Heart left ventricle (tissue), 16 donors: ENCODE measurements at places on chromosomes 11 and 22.
A peak's percentile ranks its signal among the peaks of the same experiment; 100 is the strongest.

DNA sequence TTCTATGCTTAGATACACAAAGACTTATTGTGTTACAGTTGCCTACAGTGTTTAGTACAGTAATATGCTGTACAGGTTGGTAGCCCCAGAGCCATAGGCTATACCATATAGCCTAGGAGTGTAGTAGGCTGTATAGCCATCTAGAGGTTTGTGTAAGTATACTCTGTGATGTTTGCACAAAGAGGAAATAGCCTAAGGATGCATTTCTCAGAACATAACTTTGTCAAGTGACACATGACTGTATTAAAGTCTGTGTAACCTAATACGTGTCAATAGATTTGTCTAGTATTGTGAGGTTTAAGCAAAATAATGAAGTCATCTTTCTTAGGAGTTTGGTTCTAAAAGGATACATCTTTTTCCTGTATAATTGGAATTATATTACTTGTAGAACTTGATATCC is 5.5 kb downstream of the ZC3H12C start:
- H3K4me3 ChIP-seq = no peak overlapping the region
- no peak overlapping the region for H3K27ac ChIP-seq
- DNase-seq = no peak
- peaks cover 23% of the 10 kb centered on the region for H3K4me1 ChIP-seq

DNA sequence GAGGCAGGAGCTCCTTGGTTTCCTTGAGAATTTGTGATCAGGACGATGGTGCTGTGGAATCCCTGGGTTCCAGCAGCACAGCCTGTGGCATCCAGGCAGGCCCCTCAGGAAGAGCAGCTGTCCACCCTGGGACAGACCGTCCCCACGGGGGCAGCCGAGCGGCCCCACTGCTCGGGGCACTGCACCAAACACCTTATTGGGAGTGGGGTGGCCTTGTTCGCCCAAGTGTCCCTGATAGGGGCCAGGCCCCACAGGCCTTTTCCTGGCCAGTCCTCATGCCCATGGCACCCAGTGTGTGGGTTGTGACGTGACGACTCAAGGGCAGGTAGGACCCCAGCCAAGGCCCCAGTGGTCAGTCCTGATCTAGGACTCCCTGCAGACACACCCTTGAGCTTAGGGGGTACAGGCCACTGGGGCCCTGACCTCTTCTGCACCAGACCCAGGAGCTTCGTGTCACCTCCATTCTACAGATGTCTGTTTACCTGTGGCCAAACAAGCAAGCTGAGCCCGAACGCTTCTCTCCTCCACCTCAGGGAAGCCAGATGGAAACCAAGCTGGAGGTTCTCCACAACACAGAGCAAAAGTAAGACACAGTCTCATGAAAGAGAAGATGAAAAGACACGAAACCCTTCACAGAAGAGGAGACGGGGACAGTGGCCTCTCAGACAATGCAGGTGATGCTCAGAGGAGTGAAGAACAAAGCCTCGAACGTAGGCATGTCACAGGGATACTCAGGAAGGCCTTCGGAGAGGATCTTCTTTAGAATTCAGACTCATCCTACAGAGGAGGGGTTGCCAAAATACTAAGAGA is 1.6 kb upstream of the BRD1 start:
- DNase-seq = no peak
- H3K27me3 ChIP-seq = no peaks in the 10 kb centered on the region
- no peaks in the 10 kb centered on the region for H3K36me3 ChIP-seq
- no peak overlapping the region for H3K27ac ChIP-seq
- peaks cover 27% of the 10 kb centered on the region for H3K4me1 ChIP-seq

DNA sequence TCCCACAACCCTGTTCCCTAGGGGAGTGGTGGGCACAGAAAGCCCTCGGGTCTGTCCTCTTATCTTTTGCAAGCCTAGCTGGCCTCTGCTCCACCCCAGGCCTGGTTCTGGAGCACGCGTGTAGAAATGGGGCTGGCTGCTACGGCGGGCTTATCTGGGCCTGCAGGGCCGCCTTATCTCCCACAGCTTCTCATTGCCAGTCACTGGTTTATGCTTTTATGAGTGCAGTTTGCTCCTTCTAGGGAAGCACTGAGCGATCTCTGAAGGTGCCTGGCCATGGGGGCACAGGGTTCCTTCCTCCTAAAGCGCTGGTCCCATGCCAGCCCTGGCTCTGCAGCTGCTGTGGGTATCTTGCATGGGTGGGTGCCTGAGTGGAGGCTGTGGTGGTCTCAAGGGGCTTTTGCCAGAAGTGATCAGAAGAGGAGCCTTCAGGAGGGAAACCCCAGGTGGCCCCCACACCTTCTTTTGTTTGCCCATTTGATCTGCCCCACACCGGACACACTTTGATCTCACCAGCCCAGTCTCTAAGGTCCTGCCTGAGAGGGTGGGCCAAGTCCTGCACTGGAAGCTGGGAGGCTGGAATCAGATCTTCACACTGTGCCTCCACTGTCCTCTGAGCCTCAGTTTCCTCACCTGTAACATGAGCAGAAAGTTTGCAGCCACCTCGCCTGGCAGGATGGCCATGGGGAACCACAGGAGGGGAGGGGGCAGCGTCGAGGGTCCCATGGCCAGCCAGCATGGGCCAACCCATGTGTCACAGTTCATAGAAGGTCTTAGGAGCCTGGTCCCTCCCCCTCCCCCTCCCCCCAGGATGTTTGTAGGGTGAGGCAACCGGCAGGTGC is 86.6 kb upstream of the FGF3 start:
- no peaks in the 10 kb centered on the region for H3K36me3 ChIP-seq
- no peak overlapping the region for H3K27ac ChIP-seq
- no peaks in the 10 kb centered on the region for H3K4me1 ChIP-seq
- DNase-seq = no peak
- peaks cover 6% of the 10 kb centered on the region for H3K27me3 ChIP-seq
- H3K4me3 ChIP-seq = no peak overlapping the region

GRCh38 chr11:61626580-61627380 is 45.9 kb upstream of the SYT7 start:
- no peaks in the 10 kb centered on the region for H3K36me3 ChIP-seq
- no peaks in the 10 kb centered on the region for H3K27me3 ChIP-seq
- H3K27ac ChIP-seq = peak overlapping the region; percentile 86
- DNase-seq = peak; percentile 71
- peaks cover 8% of the 10 kb centered on the region for H3K4me1 ChIP-seq
- H3K4me3 ChIP-seq = no peak overlapping the region

DNA sequence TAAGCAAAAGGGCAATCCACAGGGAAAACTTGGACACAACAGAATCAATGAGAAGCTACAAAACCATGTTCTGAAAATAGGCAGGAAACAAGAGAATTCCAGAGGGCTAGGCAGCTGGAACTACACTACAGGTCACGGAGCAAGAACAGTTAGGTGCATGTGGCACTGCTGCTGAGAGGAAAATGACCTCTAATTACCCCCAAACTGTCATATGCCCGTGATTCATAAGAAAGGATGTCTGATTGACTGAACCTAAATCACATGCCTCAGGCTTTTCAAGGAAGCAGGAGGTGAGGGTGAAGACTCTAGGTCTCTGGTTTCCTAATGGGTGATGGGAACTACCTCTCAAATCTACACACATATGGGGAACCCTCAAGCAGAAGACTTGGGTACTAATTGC is 17.9 kb upstream of the RRAS2 start:
- H3K27ac ChIP-seq = no peak overlapping the region
- H3K36me3 ChIP-seq = no peaks in the 10 kb centered on the region
- no peak for DNase-seq
- no peak overlapping the region for H3K4me3 ChIP-seq

DNA sequence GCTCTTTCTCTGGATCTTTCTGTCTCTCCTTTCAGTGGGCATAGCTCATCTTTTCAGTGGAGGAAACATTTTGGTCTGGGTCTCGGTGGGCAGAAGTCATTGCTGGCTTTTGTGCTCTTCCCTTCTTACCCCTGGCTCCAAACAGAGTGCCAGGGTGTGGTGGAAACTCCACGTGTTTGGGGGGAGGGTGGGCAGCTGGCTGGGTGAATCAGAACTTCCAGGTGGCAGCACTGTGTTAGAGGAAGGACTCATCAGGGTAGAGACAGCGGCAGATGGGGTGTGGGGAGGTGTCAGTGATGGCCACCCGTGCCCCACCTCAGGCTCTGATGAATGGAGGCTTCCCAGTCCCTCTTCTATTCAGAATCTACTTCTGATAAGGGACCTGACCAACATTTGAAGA is 114.0 kb downstream of the GRIK4 start:
- H3K27ac ChIP-seq = no peak overlapping the region
- DNase-seq = no peak
- no peaks in the 10 kb centered on the region for H3K36me3 ChIP-seq
- H3K4me1 ChIP-seq = peaks cover 5% of the 10 kb centered on the region

- peaks cover 60% of the 10 kb centered on the region for H3K4me1 ChIP-seq
- H3K4me3 ChIP-seq = no peak overlapping the region
- DNase-seq = no peak
- H3K36me3 ChIP-seq = no peaks in the 10 kb centered on the region
Measured at GRCh38 chr11:133522344-133522743, 10.0 kb downstream of the OPCML start.

DNA sequence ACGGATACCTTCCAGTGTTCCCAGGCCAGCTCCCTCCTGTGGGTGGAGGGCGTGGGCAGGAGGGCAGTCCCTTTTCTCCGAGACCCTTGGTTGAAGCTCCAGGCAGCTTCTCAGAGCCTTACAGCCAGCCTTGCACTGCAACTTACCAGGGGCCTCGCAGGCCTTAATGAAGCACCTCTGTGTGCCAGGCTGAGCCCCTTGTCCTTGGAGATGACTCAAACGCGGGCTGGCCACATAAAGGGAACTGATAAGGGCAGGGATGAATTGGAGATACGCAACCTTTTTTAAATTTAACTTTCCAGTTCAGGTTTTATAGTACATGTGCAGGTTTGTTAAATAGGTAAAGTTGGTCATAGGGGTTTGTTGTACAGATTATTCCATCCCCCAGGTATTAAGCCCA is 72.7 kb downstream of the WNT7B start:
- H3K27ac ChIP-seq = no peak overlapping the region
- H3K27me3 ChIP-seq = no peaks in the 10 kb centered on the region
- DNase-seq = no peak
- no peaks in the 10 kb centered on the region for H3K36me3 ChIP-seq

GRCh38 chr11:87871056-87871455 is 304.2 kb downstream of the RAB38 start:
- no peak overlapping the region for H3K4me3 ChIP-seq
- H3K4me1 ChIP-seq = no peaks in the 10 kb centered on the region
- no peaks in the 10 kb centered on the region for H3K27me3 ChIP-seq
- H3K36me3 ChIP-seq = no peaks in the 10 kb centered on the region
- no peak overlapping the region for H3K27ac ChIP-seq

- H3K4me3 ChIP-seq = no peak overlapping the region
- H3K27me3 ChIP-seq = no peaks in the 10 kb centered on the region
- no peaks in the 10 kb centered on the region for H3K36me3 ChIP-seq
- no peaks in the 10 kb centered on the region for H3K4me1 ChIP-seq
- no peak overlapping the region for H3K27ac ChIP-seq
Measured at GRCh38 chr11:9121469-9121796, 30.0 kb upstream of the SCUBE2 start.

- peaks cover 4% of the 10 kb centered on the region for H3K36me3 ChIP-seq
- H3K27me3 ChIP-seq = no peaks in the 10 kb centered on the region
- H3K27ac ChIP-seq = no peak overlapping the region
- no peaks in the 10 kb centered on the region for H3K4me1 ChIP-seq
- H3K4me3 ChIP-seq = no peak overlapping the region
Measured at GRCh38 chr11:76453248-76453647, 8.4 kb downstream of the EMSY start.

DNA sequence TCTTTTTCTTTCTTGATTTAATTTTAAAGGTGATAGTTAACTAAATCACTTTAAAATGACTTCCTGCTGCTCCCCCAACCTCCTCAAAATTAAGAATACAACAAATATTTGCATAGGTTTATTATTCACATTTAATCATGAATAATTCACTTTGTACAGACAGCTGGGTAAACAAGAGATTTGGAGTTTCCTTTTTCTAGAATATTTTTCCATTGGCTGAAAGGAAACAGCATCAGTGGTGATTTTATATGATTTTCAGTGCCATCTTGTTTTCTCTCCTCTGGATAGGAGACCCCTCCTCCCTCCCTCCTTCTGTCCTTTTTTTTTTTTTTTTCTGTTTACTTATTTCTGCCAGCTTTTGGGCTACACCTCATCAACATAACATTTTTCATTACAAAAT is 60.5 kb downstream of the LIF start:
- no peaks in the 10 kb centered on the region for H3K36me3 ChIP-seq
- peaks cover 52% of the 10 kb centered on the region for H3K27me3 ChIP-seq
- no peak overlapping the region for H3K27ac ChIP-seq
- no peaks in the 10 kb centered on the region for H3K4me1 ChIP-seq
- no peak for DNase-seq

GRCh38 chr22:16959345-16959930 is 48.6 kb downstream of the GAB4 start:
- H3K4me3 ChIP-seq = no peak overlapping the region
- H3K4me1 ChIP-seq = no peaks in the 10 kb centered on the region
- no peak overlapping the region for H3K27ac ChIP-seq
- no peaks in the 10 kb centered on the region for H3K27me3 ChIP-seq

GRCh38 chr11:99638073-99638553 is 617.4 kb downstream of the CNTN5 start:
- H3K36me3 ChIP-seq = no peaks in the 10 kb centered on the region
- no peaks in the 10 kb centered on the region for H3K4me1 ChIP-seq
- no peak for DNase-seq
- no peaks in the 10 kb centered on the region for H3K27me3 ChIP-seq

GRCh38 chr11:86211619-86212018 is 32.9 kb upstream of the EED start:
- H3K4me3 ChIP-seq = no peak overlapping the region
- DNase-seq = no peak
- H3K27me3 ChIP-seq = no peaks in the 10 kb centered on the region
- H3K27ac ChIP-seq = no peak overlapping the region
- H3K36me3 ChIP-seq = no peaks in the 10 kb centered on the region
- H3K4me1 ChIP-seq = no peaks in the 10 kb centered on the region

GRCh38 chr22:32546935-32547334 is 72.3 kb downstream of the FBXO7 start:
- no peak overlapping the region for H3K27ac ChIP-seq
- H3K4me1 ChIP-seq = peaks cover 8% of the 10 kb centered on the region
- no peak overlapping the region for H3K4me3 ChIP-seq
- H3K36me3 ChIP-seq = no peaks in the 10 kb centered on the region
- no peak for DNase-seq

DNA sequence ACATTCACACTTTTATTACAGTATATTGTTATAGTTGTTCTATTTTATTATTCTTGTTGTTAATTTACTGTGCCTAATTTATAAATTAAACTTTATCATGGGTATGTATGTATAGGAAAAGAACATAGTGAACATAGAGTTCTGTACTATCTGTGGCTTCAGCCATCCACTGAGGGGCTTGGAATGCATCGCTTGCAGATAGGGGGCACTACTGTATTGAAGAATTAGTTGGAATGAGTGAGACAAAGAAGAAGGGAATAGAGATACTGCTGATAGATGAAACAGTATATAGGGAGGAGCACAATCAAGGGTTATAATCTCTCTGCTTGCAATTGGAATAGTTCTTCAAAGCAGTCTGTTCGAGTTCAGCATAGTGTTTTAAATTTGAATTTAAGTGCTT is 432.2 kb downstream of the RAB38 start:
- no peak overlapping the region for H3K27ac ChIP-seq
- H3K4me3 ChIP-seq = no peak overlapping the region
- no peak for DNase-seq
- no peaks in the 10 kb centered on the region for H3K4me1 ChIP-seq
- H3K36me3 ChIP-seq = no peaks in the 10 kb centered on the region
